ENCODE measurements at places on chromosomes 5 and 9. TPM values are rescaled to one million over a fixed set of nuclear protein-coding genes. Genes with fewer than 3 reads are reported as not detected.

DNA sequence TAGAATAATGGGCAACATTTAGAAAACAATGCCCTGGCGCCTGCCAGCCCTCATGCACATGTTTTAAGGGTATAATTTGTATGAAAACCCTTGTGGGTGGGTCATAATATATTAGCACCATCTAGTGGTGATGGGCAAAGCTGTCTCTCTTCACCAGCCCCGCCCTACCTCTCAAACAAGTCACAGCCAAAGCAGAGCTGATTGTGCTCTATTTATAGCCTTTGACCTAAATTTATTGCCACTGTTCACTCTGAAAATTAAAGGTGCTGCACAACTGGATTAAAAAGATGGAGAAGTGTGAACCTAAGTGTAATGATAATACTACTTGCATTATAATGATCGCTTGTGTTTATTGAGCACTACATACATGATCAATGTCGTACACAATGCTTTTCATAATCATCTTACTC is 131.9 kb upstream of the ANKH start:
- DNase-seq, result no peak

PTGES gene
- 8.9 TPM for total RNA-seq

GRCh38 chr9:101711330-101711941 is 27.0 kb downstream of the GRIN3A start:
- DNase-seq, result no peak

PTCH1 gene
- total RNA-seq, result 25.2 TPM

DNA sequence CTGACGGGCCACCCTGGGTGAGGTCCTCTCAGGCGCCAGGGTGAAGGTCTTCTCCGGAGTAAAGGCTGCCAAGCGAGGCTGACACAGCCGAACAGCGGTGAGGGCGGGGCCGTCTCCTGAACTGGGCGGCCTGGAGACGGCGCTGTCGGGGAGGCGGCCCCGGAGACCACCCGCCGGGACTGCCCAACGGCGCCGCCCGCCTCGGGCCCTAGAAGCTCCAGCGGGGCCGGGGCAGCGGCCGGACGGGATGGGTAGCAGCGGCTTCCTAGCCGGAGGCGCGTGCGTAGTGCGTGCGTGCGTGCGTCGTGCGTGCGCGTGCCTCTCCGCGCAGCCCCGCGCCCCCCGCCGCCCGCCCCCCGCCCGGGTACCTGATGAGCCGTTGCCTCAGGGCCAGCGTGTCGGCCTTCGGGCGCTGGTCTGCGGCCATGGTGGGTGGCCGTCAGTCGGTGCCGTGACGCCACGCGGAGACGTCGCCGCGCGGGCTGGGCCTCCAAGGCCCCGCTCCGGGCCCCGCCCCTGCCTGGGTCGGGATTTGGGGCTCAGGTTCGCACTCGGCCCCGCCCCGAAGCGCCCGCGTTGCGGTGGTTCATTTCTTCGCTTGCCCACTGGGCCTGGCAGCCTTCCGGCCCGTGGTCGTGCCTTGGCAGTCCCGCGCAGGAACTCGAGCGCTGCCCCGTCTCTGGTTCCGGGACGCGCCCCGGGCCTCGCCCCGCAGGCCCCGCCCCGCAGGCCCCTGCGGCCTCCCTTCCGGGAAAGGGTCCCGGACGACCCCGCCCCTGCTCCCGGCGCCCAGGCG is at the start of gene PHYKPL:
Gene PHYKPL, minus strand, starts transcription at position 679 of the 796 bp plus-strand sequence. Its CDS starts 252 bp downstream, at position 427.
- no peak for DNase-seq

CEL gene
- not detected for total RNA-seq

GRCh38 chr9:100674419-100675122 is 96.7 kb downstream of the CAVIN4 start:
- no peak for DNase-seq

SCGB3A2 gene
- total RNA-seq, result not detected

CYSRT1 gene
- total RNA-seq, result not detected

- no peak for DNase-seq
These were observed 12.4 kb upstream of the UBAC1 start for GRCh38 chr9:135973277-135974219.

TAF11L10 gene
- total RNA-seq, result not detected

GRCh38 chr9:98404237-98404636 is 148.8 kb upstream of the TBC1D2 start:
- no peak for DNase-seq

SEC24A gene
- 21.2 TPM for total RNA-seq

DNA sequence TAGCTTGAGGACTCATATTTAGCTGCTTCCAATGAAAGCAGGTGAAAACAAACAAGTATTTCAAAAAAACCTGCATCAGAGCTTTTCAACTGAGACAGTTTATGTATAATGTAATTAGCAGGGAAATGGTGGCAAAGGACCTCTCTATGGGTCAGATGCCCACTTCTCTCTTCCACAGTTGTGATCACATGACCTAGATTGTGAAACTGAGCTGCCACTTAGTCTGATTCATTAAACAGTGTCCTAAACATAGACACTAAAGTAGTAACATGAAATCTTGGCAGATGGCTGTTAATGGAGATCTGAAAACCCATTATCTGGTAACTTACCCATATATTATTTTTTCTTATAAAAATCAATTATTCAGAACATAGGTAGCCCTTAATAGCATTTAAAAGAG is 663.6 kb upstream of the RIOK2 start:
- no peak for DNase-seq

- no peak for DNase-seq
These were observed 394.0 kb downstream of the CETN3 start for GRCh38 chr5:90015584-90016018.

GRCh38 chr9:72984226-72984947 is 31.5 kb upstream of the ALDH1A1 start:
- no peak for DNase-seq

- no peak for DNase-seq
These were observed 6.1 kb upstream of the PHF19 start for GRCh38 chr9:120882935-120883607.
